ENCODE measurements at places on chromosomes 6 and 20.
A peak's percentile ranks its signal among the peaks of the same experiment; 100 is the strongest.

DNA sequence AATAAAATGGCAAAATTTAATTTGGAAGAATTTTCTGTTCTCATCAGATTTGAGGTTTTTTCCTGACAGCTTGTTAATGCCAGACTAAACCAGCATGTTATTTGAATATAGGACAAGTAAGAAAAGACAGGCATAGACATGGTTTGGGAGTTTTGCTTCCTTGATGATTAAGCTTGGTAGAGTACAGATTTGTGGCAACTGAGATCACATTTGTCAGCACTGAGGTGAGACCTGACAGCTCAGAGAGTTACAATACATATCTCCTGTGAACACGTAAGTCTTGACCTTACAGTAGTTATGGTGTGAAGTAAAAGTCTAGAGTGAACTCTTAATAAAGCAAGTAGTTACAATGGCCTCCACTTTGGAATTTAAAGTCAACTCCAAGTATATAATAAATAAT lies 34.5 kb downstream of the CENPW start:
- no peak for DNase-seq

GRCh38 chr6:44267252-44267651 lies 1.9 kb upstream of the NFKBIE start:
- DNase-seq, result no peak

- DNase-seq, result no peak
Measured at GRCh38 chr20:39631557-39631956, 669.4 kb downstream of the DHX35 start.

GRCh38 chr6:65780691-65781090 lies 73.7 kb upstream of the EYS start:
- DNase-seq, result no peak

- DNase-seq, result peak; percentile 43
Measured at GRCh38 chr6:25490018-25490801, 161.8 kb upstream of the SCGN start.

- DNase-seq, result no peak
Measured at GRCh38 chr6:162488444-162488843, 239.1 kb downstream of the PRKN start.

GRCh38 chr6:44064089-44064947 lies 62.9 kb downstream of the MRPL14 start:
- DNase-seq, result no peak

GRCh38 chr6:72420409-72420808 lies 201.5 kb upstream of the KCNQ5 start:
- no peak for DNase-seq

DNA sequence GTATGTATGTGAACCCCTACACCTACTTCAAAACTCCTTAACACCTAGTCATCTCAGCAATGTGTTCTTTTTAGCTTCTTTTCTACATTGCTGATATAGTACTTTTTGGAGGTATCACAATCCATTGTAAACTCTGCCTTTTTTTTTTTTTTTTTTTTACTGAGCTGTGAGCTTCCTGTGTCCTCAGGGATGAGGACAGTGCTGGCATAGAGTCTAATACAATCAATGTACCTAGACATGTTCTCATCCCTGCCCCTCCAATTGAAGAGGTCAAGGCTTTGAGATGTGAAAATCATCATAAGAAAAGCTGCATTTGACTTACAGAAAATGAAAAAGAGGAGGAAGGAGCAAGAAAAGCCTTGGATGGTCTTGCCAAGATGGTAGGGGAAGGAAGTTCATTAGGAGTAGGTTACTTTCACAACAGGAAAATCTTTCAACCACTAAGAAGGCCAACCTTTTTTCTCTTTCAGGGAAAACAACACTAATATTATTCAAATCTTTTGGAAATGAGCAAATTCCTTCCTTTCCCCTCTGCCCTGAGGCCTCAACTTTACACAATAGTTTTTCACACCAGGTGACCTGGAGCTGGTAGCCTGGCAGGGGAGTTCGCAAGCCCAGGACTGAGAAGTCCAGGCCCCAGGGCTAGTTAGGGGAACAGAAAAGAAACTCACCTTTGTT lies 2.8 kb upstream of the JARID2 start:
- no peak for DNase-seq

DNA sequence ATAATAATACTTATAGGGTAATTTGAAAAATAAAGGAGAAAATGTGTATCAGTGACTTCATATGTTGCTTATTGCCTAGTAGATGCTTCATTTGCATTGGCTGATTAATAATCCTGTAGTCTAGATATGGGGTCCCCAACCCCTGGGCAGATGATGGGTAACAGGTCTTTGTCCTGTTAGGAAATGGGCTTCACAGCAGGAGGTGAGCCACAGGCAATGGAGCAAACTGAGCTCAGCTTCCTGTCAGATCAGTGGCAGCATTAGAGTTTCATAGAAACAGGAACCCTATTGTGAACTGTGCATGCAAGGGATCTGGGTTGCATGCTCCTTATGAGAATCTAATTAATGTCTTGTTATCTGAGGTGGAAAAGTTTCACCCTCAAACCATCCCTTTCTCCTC lies 1049.5 kb upstream of the EPHA7 start:
- no peak for DNase-seq

DNA sequence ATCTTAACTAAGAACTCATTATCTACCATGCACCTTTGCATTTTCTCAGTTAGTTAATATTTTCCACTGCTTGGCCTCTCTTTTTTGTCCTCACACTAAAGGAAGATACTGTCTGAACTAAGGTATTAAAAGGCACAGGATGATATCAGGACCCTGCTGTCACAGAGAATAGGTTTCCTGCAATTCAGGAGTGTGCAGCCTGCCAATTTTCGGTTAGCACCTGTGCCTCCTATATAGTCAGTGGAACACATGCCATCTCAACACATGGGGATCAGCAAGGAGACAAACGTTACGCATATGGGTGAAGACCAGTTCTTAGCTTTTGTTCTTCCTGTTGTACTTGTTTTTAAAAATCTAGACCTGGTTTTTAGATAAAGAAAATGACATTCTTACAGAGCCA lies 71.0 kb downstream of the FUT9 start:
- no peak for DNase-seq

DNA sequence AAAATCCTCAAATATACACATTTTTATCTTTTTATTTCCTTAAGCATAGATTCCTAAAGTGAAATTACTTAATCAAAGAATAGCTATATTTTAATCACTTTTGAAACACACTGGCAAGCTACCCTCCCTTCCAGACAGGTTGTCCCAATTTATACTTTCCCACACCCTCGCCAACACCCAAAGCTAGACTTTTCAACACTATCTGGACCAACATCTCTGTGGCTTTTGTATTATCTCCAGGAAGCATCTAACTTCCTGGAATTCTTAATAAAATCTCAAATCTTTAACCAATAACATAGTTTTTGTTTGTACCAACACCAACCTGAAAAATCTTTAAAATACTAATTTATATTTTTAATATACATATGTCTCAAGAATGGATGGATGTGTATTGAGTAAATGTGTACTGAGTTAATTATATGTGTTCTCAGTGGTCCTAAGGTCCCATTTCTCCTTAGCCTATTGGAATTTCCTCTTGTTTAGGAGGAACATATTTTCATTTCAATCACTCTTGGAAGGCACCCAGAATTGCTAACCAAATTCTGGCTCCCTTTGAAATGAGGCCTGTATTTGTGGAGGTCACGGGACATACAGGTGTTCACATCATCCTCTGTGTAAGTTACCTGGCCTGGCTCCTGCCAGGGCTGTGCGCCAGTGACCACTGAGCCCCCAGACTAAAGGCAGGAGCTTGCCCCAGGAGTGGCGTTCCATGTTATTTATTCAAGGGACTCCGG lies 17.4 kb upstream of the GFOD1 start:
- DNase-seq, result no peak

DNA sequence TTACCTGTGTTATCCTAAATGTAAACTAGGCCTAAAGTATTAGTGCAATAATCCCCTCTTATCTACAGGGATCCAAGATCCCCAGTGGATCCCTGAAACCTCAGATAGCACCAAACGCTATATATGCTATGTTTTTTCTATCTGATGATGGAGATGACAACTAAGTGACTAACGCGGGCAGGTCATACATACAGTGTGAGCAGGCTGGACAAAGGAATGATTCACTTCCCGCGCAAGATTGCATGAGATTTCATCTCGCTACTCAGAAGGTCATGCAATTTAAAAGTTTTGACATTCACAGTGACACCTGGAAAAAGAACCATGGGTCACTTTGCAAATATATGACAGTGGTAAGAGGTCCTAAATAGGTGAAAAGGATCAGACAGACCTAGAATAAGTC lies 875.9 kb downstream of the HACE1 start:
- DNase-seq, result no peak

DNA sequence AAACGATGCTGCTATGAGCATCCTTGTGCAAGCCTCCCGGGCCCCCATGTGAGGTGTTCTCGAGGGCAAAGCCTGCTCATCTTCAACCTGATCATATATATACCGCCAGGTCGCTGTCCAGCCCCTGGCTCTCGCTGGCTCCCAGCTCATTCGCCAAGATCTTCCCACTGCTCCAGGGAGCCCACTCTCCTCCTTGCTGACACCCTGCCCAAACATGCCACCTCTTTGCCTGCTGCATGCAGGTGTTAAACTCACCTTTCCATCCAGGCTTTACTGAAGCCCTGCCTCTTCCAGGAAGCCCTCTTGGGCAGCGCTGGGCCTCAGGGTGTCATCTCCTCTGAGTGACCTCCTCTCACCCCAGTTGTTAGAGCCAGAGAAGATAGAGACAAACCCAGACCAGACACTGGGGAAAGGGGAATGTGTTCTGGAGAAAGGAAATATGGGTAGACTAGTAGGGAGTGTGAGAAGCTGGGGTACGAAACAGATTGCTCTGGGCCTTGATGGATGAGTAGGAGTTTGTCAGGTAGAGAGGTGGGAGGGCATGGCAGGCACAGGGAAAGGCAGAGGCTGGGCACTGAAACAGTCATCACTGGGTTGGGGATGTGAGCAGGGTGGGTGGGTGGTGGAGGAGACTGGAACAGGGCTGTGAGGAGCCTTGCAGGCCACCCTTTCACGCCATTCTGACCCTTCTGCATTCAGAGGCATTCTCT lies 1.2 kb upstream of the DLGAP4 start:
- DNase-seq, result no peak

DNA sequence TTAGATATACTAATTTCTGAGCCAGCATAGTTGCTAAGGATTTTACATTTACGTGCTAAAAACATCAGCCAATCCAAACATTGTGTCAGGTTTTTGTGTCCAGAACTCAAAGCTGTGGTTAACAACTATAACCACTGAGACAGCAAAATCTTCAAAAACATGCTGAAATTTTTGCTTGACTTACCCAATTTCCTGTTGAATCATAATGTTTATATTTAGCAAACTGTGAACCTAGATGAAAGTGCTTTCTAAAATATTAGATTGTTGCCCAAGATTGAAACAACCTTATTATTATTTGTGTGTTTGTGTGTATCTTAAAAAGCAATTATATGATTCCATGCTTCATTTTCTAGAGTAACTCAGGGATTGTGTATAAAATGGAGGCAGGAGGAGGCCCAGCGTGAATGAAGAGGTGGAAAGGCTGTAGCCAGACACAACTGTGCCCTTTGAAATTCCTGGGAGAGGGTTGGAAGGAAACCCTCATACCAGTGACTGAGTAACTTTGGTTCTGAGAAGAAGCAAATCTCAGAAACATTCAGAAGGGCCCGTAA lies 48.0 kb downstream of the ARMC2 start:
- no peak for DNase-seq

GRCh38 chr20:47456952-47457724 lies 44.5 kb upstream of the NCOA3 start:
- no peak for DNase-seq

DNA sequence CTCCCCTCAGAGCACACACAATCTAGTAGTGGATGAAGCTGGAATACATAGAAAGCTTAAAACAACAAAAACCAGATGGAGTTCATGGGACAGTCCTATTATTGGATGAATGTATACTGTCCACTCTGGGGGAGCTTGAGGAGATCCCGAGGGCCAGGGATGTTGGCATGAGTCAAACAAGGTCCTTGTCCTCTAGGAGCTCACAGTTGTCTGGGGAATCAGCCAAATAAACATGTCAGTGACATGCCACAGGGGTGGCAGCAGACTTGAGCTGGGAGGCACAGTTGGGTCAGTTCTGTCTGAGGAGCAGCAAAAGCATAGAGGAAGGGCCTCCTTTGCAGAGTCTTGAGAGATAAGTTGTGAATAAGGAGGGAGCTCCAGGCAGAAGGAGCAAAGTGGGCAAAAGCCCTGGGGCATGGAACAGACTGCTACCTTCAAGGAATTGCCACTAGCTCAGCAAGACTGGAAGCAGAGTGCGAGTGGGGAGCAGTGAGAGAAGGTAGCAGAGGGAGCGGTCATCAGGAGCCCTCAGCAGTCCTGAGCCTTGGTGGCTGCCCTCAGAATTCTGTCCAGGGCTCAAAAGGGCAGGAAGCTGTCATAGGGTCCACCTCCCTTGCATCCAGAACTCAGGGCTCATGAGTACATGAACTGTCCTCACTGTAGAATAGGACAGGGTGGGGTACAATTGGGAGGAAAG lies 22.1 kb downstream of the L3MBTL1 start:
- DNase-seq, result no peak

DNA sequence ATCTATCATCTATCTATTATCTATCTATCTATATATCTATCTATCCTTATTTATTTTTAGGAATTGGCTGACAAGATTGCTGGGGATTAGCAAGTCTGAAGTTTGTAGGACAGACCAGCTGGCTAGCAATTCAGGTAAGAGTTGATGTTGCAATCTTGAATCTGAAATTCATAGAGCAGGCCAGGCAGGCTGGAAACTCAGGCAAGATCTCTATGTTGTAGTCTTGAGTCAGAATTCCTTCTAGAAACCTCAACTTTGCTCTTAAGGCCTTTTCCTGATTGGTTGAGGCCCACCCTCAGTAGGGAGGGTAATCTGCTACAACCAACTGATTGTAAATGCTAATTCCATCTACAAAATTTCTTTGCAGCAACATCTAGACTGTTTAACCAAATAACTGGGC lies 19.2 kb downstream of the MAPK13 start:
- DNase-seq, result no peak

DNA sequence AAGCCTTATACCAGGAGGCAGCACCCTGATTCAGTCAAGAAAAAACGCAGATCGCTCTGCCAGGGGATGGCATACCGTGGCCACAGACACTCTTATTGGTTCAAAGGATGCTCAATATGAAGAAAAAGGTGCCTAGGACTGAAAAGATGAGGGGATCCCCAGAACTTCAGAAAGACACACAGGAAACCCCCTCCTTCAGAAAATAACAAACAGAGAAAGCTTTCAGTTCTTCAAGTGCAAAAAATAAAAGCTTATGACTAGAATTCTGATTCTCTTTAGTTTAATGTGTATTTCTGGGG lies 17.7 kb upstream of the MYB start:
- DNase-seq, result no peak

DNA sequence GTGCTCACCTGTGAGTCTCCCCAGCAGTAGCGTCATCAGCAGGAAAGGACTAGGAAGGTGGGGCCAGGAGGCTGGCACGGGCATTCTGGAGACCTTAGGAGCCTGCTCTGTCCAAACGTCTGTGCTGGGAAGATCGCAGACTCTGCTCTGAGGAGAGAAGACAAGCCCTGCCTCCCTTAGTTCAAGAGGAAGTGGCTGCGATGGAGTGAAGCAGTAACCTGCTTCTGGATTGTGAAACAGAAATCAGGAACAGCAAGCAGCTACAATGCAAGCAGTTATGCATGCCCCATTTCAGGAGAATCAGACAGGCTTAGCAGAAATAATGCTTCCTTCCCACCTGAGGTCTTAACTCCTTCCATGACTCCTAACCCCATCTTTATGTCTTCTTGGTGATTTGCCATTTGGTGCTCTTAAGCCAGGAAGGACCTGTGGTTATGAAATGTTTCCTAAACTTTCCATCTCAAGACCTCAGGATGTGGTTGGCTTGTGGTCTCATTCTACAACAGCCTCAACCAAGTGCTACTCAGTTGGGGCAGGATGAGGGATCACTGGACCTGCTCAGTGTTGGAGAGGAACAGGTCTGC lies at the start of gene SIRPB1:
TSS of gene SIRPB1 (minus strand) at position 149 of the 584 bp plus-strand sequence. CDS start at position 84, 65 bp downstream.
- no peak for DNase-seq

Measured in stimulated activated CD8-positive, alpha-beta memory T cell treated with anti-CD3 and anti-CD28 coated beads, Interleukin-12 subunit alpha, Interleukin-12 subunit beta, amount 100 ng/mL, for 1 hour (primary cell).